Sigmoid colon (tissue), 7 donors: ENCODE measurements at places on chromosomes 12 and 14. TPM values are rescaled to one million over a fixed set of nuclear protein-coding genes. Genes with fewer than 3 reads are reported as not detected.

DNA sequence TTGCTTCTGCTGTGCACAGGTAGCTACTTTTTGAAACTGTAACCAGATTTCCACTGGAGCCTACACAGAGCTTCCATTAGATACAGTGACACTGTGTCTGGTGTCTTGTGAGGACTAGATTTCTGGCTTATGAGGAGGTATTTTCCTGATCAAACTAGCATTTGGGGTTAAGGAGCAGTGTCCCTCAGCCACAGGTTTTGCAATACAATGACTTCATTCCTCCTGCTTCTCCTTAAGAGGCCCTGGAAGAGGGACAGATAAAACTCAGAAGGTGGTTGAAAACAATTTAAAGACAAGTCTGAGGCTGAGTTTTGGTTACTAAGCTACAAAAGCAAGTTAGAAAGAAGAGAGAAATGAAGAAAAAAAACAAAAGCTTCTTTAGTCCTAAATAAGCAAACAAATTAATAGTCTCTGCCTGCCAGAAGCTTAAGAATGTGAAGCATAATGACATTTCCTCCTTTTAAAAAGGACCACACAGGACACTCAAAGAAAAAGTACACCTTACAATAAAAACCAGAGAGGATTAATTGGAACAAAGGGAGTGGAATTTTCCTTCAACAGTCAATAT lies 53.0 kb downstream of the PKP2 start:
- no peaks in the 10 kb centered on the region for H3K36me3 ChIP-seq
- no peaks in the 10 kb centered on the region for H3K4me1 ChIP-seq
- no peak overlapping the region for H3K4me3 ChIP-seq

- no peak for DNase-seq
- no peak overlapping the region for H3K4me3 ChIP-seq
- H3K4me1 ChIP-seq: no peaks in the 10 kb centered on the region
- no peaks in the 10 kb centered on the region for H3K27me3 ChIP-seq
These were observed 895.2 kb upstream of the USP15 start for GRCh38 chr12:61365001-61365400.

DNA sequence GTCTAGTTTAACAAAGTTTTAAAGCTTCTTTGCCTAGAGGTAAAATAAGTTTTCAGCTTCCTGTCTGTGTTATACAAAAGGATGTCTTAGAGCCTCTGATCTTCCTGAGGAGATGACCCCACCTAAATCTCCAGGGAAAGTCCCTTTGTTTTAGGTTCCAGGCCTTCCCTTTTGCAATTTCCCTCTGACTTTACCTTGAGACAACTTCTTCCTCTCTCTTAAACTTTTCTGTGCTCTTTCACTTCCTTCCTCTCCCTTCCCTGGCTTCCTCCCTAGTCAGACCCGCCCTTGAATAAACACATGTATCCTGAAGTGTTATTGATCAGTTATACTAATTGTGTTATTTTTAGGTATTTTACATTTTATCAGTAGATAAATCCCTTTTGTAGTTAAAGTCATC lies 134.8 kb downstream of the DYRK2 start:
- no peaks in the 10 kb centered on the region for H3K36me3 ChIP-seq
- no peak overlapping the region for H3K4me3 ChIP-seq
- H3K4me1 ChIP-seq: peaks cover 6% of the 10 kb centered on the region

GRCh38 chr12:49057888-49058287 lies 2.7 kb downstream of the KMT2D start:
- H3K27ac ChIP-seq: peak overlapping the region; percentile 94
- H3K4me3 ChIP-seq: peak overlapping the region; percentile 100
- H3K4me1 ChIP-seq: peaks cover 54% of the 10 kb centered on the region

DNA sequence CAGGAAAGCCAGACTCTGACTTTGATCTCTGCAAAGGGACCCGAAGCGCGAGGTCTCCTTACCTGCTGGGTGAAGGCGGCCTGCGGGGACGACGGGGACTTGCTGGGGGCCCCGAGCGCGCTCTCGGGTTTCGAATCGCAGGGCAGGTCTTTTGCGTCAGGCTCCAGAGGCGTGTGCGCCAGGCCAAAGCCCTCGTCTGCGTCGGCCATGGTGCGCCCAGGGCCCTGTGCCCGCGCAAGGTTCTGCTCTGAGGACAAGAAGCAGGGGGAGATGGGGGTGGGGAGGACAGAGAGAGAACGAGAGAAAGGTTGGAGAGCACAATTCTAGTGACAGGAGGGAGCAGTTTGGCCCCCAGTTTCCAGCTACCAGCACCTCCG lies 2.3 kb downstream of the TBX5 start:
- H3K36me3 ChIP-seq: no peaks in the 10 kb centered on the region
- H3K27ac ChIP-seq: no peak overlapping the region
- H3K27me3 ChIP-seq: peaks cover 98% of the 10 kb centered on the region
- H3K4me3 ChIP-seq: no peak overlapping the region
- H3K4me1 ChIP-seq: peaks cover 17% of the 10 kb centered on the region

- no peak overlapping the region for H3K4me3 ChIP-seq
- H3K4me1 ChIP-seq: peaks cover 76% of the 10 kb centered on the region
- no peaks in the 10 kb centered on the region for H3K36me3 ChIP-seq
- H3K27me3 ChIP-seq: no peaks in the 10 kb centered on the region
- DNase-seq: no peak
These were observed 4.5 kb downstream of the CNOT2 start for GRCh38 chr12:70247653-70248199.

- no peaks in the 10 kb centered on the region for H3K36me3 ChIP-seq
- H3K27ac ChIP-seq: no peak overlapping the region
- no peaks in the 10 kb centered on the region for H3K4me1 ChIP-seq
- DNase-seq: no peak
These were observed 214.4 kb downstream of the BCL11B start for GRCh38 chr14:99057576-99058083.

DNA sequence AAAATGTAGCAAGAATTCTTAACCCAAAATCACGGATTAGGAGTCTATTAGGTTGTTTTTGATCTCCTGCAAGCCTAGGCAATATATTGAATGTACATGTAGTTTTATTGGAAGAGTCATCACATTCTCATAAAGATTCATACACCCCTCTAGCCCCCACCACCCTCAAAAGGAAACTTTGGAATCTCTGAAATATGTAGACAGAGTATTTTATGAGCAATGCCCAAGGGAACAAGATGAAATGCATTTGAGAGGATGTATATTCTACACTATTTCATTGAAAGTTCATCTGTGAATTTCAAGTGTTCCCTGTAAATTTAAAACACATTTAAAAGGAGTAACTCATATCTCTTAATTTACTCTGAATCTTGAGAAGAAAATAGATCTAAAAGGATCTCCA lies 103.7 kb downstream of the SYT1 start:
- no peak overlapping the region for H3K4me3 ChIP-seq
- no peak for DNase-seq
- no peaks in the 10 kb centered on the region for H3K4me1 ChIP-seq
- H3K27me3 ChIP-seq: no peaks in the 10 kb centered on the region
- no peak overlapping the region for H3K27ac ChIP-seq
- no peaks in the 10 kb centered on the region for H3K36me3 ChIP-seq

The LMNTD1 gene
- total RNA-seq: not detected

The HPD gene
- 0.33 TPM for total RNA-seq

The ASCL1 gene
- total RNA-seq: under 0.01 TPM

The CLEC9A gene
- not detected for total RNA-seq
